ENCODE measurements at places on chromosomes 16 and 17.

DNA sequence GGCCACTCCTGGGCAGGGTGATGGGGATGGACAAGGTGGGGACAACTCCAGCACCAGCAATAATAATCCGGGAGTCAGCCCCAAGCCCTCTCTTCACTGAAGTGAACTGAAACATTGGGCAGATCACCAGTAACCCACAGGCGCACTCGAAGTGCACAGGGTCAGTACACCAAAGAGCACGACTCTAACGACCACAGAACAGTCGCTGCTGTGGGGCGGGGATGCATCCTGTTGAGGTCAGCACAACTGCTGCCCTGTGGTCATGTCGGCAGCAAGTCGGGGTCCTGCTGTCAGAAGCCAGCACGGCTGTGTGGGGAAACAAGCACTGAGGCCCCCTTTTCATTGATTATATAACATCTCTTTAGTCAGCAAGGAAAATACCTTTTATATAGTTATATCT lies 14.6 kb downstream of the DNASE1 start:
- no peak for DNase-seq

- DNase-seq, result peak; percentile 96
Observed at GRCh38 chr17:41308251-41308917, 725 bp downstream of the KRTAP16-1 start.

- DNase-seq, result no peak
Observed at GRCh38 chr16:64540434-64540833, 581.4 kb downstream of the CDH11 start.

- DNase-seq, result no peak
Observed at GRCh38 chr16:56915336-56916119, 16.4 kb upstream of the HERPUD1 start.

- no peak for DNase-seq
Observed at GRCh38 chr16:67917852-67918236, 13.8 kb downstream of the CTRL start.

DNA sequence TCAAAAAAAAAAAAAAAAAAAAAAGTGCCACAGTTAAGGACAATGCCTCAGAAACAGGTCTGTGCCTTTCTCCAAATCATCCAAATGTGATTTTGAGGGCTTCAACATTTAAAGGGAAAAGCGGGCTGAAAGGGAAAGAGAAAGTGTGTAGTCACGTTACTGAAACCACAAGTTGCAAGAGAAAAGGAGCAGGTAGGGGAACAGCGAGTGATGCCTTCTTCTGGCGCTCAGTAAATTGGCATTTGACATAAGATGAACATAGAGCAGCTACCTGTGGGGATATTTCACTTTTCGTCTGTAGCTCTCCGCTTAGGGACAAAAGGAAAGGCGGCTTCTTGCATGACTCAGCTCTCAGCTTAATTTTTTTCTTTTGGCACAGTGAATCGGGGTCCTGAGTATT lies 11.1 kb downstream of the CMTM2 start:
- peak; percentile 48 for DNase-seq

DNA sequence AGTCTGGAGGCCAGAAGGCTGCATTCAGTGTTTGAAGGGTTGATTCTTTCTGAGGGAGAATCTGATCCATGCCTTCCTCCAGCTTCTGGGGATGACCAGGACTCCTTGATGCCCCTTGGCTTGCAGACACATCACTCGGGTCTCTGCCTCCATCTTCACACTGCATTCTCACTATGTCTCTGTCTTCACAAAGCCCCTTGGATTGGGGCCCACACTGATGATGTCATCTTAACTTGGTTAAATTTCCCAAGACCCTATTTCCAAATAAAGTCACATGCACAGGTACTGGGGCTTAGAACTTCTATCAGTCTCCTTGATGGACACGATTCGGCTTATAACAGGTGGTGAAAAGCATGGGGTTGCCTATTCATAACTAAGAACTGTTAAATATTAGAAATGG lies 112.1 kb upstream of the MYOCD start:
- DNase-seq, result no peak

DNA sequence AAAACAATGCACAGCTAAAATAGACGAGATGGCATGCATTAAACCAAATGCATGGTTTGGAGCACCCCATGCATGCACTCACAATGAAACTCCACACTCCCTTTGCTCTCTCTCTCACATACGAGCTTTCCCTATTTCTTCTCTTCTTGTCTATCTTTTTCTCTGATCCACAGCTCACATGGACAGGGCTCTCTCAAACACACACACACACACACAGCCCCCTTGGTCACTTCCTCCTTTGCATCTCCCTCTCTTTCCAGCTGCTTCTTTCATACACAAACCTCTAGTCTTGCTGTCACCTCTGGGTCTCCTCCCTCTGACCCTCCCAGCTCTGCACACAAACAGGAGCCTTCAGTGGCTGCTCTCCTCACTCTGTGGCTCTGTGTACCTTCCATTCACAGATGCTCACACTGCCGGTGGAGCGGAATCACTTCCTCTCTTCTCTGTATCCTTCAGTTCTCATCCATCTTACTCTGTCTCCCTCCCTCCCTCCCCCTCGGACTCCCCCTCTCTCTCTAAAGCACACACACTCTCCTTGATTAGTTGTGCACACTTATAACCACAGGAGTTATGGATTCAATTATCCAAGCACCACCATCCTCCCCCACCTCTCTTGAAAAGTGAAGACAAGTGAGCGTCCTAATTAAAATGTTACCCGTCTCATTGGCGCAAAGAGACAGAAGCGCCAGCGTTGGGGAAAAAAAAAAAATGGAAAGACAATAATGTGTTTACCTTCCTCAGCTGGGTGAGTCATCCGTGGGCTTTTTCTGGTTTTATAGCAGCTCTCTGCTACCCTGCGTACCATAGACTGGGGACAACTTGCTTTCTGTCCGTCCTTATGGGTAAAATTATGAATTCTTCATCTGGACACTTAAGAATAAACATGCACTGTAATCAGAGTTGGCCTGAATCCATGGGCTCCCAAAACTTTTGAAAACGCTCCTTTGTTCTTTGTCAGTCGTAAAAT lies 90.8 kb downstream of the SHISA6 start:
- no peak for DNase-seq

- DNase-seq, result no peak
Observed at GRCh38 chr17:60174035-60174434, 24.3 kb downstream of the CA4 start.

- DNase-seq, result no peak
Observed at GRCh38 chr17:47916489-47917208, 20.6 kb downstream of the SP2 start.

DNA sequence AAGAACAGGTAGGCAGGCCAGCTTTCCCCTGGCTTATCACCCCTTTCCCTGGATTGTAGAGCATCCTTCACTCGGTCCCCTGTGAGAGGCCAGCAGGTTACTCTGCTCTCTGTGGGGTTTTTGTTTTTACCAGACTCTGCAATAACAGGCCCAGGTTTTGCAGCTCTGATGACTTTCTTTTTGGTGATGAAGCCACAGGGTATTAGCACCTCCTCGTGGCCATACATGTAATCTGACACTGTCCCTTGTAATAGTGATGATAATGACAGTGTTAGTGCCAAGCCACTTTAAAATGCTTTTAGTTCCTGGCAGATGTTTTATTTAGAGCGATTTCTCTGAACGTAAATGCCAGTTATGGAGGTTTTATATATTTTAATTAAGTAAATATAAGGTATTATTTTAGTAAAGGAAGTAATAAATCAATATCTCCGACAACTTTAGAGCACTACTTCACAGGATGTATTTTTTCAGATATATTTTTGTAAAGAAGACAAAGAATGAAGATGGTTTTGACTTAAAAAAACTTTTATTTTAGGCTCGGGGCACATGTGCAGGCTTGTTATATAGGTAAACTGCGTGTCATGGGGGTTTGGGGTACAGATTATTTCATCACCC lies 38.0 kb upstream of the CPHXL start:
- peak; percentile 65 for DNase-seq

Data from CD4-positive, alpha-beta T cell treated with Interleukin-6 at 100 ng/mL for 8 hours (primary cell).